T follicular helper cell (primary cell): ENCODE measurements at places on chromosomes 3 and 15.

- peak; percentile 75 for DNase-seq
Measured at GRCh38 chr15:63277038-63277892, at the start of gene APH1B. TSS of gene APH1B (plus strand) at chr15:63277605. CDS start at chr15:63277624, 19 bp downstream.

DNA sequence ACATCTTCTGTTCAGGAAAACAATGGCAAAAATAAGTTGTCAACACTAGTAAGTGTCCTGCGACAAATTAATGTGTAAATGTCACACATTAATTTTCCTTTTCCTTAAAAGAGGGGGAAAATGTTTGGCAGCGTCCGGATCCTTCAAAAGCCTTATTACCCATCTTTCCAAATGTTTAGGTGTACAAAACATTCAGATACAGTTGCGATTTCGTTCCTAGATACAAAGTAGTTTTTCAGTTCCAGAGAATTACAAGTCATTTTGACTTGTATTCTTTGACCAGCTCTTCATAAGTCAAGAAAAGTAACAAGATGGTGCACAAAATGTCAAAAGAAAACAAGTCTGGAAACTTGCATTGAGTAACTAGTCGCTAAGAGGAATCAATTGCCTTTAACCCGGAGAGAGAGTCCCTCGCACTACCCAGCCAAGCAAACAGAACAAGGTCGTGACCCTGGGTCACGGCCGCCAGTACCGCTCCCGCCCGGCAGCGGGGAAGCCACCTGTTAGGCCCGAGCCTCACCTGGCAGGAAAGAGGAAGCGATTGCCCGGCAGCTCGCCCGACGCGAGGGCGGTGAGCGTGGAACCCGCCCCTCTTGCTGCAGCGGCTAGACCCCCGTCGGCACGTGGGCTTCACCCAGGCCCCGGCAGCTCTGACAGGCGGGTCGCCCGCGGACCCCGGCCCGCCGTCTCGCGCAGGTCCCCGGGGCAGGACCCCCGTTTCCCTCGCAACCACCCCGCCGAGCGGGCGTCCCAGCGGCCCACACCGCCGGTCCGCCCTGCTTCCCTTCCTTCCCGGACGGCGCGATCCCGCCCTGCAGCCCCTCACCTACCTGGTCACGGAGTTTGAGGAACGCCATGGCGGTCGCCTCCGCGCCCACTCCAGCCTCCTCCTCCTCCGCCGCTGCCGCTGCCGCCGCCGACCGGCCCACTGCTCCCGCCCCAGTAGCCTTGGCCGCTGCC is 61.0 kb upstream of the ANKRD28 start:
- peak; percentile 56 for DNase-seq

- peak; percentile 67 for DNase-seq
Measured at GRCh38 chr3:128845778-128846485, 33.5 kb upstream of the ACAD9 start.

DNA sequence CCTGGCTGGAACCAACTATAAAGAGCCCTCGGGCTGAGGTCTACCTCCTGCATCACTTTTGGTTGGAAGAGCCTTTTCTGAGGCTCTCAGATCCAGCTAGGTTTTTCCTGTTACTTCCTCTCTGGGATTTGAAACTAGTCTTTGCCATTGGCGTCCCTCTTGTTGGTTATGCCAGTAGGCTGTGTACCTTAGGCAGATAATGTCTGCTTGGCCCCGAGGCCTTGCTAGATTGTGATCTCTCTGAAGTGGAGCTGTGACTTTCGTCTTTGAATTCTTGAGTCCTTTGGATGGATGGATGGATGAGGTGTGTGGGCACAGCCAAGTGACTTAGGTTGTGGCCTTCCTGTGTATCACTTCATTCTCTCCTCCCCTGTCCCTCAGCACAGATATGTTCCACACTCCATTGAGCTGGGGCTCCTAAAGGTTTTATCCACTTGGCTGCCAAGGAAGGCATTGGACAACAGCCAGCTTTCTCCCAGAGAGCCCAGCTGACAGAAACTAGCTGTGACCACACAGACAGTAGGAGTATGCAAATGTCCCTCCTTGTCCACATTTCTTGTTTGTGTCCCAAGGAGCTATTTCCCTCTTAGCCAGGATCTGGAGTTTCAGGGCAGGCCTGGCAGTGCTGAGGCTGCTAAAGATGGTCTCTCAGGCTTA is 7.9 kb upstream of the DNAJC17 start:
- DNase-seq = no peak

- DNase-seq = no peak
Measured at GRCh38 chr15:86854176-86854575, 774.5 kb downstream of the AGBL1 start.

DNA sequence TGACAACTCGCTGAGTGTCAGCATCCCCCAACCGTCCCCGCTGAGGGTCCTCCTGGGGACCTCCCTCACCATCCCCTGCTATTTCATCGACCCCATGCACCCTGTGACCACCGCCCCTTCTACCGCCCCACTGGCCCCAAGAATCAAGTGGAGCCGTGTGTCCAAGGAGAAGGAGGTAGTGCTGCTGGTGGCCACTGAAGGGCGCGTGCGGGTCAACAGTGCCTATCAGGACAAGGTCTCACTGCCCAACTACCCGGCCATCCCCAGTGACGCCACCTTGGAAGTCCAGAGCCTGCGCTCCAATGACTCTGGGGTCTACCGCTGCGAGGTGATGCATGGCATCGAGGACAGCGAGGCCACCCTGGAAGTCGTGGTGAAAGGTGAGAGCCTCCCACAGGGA is 35.4 kb downstream of the ACAN start:
- DNase-seq = no peak

GRCh38 chr3:32626631-32627030 is 56.0 kb upstream of the DYNC1LI1 start:
- no peak for DNase-seq

GRCh38 chr3:36175916-36176461 is 204.3 kb upstream of the STAC start:
- no peak for DNase-seq

DNA sequence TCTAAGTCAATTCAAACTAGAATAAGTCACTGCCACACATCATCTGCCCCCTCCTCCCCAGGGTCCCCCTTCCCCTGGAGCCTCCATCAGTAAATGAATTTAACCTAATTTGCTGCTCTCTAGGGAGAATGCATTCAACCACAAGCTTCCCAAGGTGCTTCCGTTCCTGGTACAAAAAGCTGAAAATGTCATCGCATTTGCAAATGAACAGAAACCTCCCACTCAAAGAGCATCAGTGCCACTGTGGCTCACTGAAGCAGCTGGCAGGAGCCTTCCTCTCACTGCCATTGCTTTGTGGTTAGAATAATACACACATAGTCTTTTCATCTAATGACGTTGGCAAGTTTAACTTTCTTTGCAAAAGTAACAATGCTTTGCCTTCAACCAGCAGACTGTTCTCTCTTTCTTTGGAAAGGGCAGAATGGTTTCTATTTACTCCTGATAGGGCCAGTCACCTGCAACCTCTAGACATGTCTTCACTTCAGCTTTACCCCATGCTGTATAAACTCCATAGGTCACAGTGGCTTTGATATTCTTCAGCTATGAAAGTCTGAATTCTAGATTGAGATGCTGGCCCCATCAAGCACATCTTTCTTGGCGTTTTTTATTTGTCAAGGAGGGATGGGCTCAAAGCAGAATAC is 238.1 kb downstream of the CPNE4 start:
- DNase-seq = no peak

GRCh38 chr3:36229496-36229895 is 150.8 kb upstream of the STAC start:
- DNase-seq = no peak

DNA sequence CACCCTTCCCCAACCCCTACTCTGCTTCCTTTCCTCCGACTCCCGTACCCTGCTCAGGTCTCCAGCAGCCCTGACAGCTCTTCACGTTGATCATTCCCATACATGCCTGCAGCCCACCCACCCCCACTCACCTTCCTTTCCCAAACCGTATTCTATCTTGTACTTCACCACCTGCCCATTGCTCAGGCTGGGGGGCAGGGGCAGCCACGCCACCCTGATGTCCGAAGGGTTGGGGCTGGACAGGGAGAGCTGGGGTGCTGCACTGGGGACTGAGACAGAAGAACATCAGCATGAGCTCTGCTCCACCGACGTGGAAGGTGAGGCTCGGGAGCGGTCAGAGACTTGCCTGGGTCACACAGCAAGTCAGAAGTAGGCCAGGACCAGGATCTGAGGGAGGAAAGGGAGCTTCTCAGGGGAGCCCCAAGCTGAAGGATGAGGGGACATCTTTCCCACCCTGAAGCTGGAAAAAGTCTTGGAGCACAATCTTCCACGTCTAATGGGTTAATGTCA is 16.5 kb upstream of the IGDCC3 start:
- no peak for DNase-seq

- DNase-seq = no peak
Measured at GRCh38 chr15:36117296-36117787, 462.1 kb upstream of the CDIN1 start.

GRCh38 chr3:23217872-23218554 is 14.9 kb downstream of the UBE2E2 start:
- DNase-seq = no peak

DNA sequence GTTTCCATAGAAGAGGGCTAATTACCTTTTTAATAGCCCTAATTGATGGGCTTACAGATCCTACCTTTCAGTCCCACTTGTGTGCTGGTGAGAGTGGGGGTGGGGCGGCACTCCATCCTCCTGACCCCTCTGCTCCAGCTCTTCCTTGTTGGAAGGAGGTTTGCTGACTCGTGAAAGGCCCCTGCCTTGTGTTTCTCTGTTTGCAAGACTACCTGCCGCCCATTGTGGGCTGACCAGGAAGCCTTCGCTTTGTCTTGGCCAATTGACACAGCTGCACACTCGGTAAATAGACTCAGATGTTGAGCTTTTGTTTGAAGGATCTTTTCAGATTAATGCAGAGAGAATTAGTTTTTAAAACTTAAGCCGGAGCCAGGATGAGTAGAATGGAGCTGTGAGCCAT is 197.3 kb upstream of the HES1 start:
- DNase-seq = no peak

GRCh38 chr15:54046093-54046492 is 67.9 kb downstream of the UNC13C start:
- DNase-seq = no peak

- DNase-seq = no peak
Measured at GRCh38 chr3:143634991-143635390, 213.3 kb downstream of the SLC9A9 start.

GRCh38 chr3:48727511-48727910 is 10.5 kb upstream of the IP6K2 start:
- no peak for DNase-seq

GRCh38 chr15:48119277-48119676 is 1.5 kb upstream of the SLC24A5 start:
- DNase-seq = no peak
